Fibroblast of mammary gland (primary cell): ENCODE measurements at places on chromosomes 2 and 18.
A peak's percentile ranks its signal among the peaks of the same experiment; 100 is the strongest.

DNA sequence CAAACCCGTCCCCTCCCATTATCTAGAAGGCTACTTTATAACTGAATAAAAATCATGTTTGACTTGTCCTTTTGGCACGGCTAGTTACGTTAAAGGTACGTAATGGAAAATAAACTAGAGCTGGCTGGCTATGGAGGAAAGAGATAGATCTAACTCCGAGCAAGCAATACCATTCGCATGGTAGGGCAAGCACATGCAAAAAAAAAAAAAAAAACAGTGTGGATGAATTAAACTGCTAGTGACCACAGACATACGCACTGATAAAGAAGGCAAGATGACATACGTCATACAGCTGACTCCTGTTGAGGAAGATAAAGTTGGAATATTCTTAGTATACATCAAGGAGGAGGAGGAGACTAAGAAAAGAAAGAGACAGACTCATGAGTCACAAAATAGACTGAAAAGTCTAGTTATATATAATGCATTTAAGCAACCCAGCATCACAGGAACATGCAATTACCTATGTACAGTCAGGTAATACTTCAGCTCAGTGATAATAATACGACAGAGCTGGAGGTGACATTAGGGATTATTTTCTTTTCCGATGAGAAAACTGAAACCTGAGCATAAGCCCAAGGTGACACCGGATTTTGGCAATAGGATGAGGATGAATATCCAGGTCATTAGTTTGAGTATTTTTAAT, 37.9 kb upstream of the NARS1 start:
- DNase-seq, result peak; percentile 30

GRCh38 chr18:25247725-25248124, 104.2 kb downstream of the ZNF521 start:
- peak; percentile 63 for DNase-seq

- peak; percentile 93 for DNase-seq
These were observed 75.6 kb upstream of the TTN start for GRCh38 chr2:178882666-178883440.

DNA sequence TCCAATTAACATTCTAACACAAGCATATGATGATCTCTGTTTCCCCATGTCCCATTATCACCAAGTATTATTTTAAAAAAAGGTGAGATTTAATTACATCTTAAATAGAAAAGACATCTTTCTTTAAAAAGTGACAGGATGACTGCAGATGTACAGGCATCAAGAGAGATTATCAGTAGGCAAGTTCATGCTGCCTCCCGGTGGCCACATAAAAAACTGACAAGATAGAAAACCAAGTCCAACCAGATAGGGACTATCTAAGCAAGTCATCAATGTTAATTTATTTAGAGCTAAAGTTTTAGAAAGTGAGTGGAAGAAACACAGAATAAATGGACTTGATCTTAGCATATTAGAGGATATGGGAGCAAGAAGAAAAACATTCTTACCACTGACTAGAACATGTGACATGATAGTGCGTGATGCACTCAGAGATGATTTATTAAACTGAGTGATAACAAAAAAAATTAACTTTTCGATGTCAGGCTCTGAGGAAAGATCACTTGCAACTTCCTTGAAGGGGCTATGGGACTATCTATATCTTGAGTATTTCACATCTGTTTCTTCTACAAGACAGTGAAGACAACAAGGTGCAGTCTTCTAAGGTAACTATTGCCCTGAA, 5.4 kb upstream of the TDRD15 start:
- peak; percentile 26 for DNase-seq

- peak; percentile 36 for DNase-seq
These were observed 392.4 kb downstream of the TXNL1 start for GRCh38 chr18:56245866-56246580.
